AG04449 (cell line): ENCODE measurements at places on chromosomes 6 and 20.
A peak's percentile ranks its signal among the peaks of the same experiment; 100 is the strongest.

DNA sequence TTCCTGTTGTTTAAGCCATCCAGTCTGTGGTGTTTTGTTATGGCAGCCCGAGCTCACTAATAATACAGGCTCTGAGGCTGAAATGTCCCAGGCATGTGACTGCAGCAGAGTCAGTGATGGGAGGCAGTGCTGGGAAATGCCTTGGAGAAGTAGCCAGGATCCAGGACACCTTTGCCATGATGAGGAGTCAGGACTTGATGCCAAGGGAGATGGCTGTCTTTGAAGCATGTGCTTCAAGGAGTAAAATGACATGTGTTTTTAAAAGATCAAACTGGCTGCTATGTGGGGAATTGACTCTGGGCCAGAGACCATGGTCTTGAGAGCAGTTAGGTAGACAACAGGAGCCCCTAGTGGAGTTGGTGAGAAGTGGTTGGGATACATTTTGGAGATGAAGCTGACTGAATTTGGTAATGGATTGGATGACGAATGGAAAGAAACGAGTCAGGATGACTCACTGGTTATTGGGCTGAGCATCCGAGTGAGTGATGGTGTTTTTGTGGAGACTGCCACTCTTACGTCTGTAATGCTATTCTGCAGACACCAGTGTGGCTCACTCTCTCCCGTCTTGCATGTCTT, 322.2 kb downstream of the PLCB1 start:
- DNase-seq = peak; percentile 72

DNA sequence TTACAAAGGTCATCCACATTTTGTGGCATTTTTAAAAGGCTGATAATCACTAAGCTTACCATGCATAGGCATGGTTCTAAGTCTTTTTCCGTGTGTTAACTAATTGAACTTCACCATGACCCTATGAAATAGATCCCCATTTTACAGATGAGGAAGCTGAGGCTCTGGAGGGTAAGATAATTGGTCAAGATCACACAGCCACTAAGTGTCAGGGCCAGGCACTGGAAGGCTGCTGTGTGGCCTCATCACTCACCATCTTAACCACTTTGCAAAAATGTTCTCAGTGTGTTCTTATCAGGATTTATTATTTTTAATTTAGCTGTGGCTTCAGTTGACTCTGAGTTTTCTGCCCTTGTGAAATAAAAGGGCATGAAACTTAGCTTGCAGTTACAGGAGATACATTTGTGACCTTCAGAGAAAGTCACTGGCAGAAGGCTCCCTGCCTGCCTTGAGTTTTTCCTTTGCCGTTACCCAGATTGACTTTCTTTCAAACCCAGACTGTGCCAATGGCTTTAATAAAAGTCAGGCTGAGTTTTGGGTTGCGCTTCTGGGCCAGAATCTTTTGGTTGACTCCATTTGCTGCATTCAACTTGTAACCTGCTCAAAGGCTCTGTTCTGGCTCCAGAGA, 82.0 kb downstream of the EZR start:
- no peak for DNase-seq

GRCh38 chr6:1761477-1761877, 151.8 kb downstream of the FOXC1 start:
- DNase-seq = no peak

DNA sequence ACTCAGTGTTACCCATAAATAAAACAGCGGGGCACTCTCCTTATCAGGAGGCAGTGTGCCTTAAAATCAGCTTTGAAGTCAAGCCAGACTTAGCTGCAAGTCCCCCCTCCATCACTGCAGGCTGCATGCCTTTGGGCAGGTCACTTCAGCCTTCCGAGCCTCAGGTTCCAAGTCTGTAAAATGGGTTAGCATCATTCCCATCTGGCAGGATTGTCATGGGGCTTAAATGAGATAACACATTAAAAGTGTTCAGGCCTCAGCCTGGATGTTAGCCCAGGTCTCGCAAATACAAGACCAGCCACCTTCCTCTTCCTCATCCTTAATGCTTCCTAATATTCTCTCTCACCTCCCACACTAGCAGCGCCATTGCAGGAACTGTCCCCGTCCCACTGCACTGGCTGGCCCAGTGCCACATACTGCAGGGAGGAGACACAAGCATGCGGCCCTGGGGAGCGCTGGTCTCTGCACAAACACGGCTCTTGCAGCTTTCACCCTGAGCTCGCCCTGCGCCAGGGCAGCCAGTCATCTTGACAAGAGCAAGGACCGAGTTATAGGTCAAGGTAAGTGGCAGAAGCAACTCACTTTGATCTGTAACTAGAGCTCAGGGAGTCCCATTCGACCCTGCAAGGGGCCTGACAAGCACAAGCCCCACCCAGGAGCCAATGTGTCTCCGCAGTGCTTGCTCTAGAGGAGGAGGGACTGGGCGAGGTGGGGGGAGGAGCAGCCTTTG, 564.6 kb upstream of the AGPAT4 start:
- no peak for DNase-seq

DNA sequence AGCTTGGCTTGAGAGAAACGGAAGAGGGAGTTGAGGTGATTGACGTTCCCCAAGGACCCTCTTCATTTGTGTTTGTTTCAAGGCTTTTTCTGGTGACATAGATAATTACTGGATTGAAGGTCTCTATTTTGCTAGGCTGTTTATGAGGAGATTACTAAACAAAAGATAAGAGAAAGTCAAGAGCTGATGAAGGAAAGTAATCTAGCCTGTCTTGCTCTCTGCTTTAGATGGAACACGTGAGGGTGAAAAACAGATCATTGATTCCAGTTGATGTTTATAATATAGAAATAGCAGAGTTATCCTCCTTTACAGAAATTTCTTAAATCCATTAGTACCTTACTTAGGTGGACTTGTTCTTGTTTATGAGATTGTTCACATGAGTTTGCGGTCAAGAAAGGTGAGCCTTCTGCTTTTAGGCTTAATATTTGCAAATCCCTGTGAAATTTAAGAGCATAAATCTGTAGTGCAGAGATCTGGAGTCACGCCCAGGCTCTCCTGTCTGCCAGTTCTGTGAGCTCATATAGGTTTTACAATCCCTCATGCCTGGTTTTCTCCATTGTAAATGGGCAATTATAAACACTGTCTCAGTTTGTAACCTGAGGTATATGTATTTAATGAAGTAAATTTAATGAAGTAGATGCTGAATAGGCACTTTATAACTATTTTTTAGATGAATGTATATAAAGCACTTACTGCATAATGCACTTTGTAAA, 272.8 kb downstream of the NKAIN2 start:
- no peak for DNase-seq

DNA sequence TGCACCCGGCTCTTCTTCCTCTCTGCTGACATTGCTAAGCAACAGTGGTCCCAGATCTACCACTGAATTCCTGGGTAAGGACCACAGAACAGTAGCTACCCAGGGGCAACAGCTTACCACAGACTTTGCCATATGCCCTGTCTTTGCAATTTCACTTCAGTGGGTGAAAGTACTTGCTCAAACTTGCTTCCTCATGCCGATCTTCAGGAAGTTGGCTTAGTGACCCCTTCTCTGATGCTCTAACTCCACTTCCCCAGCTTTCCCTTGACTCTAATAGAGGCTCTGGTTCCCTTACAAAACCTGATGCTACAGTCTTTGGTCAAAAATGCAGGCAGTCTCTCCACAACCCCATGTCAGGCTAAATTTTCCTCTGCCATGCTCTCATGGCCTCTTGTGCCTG, 3.3 kb upstream of the TAAR5 start:
- DNase-seq = no peak

DNA sequence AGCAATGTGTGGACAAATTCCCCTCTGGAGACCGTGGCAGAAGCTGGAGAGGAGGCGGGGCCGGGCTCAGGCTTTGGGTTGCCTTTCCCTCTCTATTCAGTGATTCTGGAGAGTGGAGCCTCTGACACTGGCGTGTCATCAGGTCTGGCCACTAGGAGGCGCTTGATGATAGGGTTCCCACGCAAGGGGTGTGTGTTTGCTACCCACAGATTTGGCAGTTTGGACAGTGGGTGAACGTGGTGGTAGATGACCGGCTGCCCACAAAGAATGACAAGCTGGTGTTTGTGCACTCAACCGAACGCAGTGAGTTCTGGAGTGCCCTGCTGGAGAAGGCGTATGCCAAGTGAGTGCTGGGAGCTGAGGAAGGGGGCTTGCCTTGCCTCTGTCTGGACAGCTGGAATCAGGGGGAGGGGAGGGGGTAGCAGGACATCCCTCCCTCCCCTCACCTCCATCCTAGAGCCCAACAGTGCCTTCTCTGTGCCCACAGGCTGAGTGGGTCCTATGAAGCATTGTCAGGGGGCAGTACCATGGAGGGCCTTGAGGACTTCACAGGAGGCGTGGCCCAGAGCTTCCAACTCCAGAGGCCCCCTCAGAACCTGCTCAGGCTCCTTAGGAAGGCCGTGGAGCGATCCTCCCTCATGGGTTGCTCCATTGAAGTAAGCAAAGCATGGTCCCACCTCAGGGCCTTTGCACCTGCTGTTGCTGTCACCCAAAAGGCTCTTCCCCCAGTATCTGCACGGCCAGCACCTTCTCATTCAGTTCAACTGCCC, 14.3 kb downstream of the CAPN11 start:
- DNase-seq = no peak

- no peak for DNase-seq
These were observed 107.5 kb upstream of the TMEM170B start for GRCh38 chr6:11430036-11430435.

DNA sequence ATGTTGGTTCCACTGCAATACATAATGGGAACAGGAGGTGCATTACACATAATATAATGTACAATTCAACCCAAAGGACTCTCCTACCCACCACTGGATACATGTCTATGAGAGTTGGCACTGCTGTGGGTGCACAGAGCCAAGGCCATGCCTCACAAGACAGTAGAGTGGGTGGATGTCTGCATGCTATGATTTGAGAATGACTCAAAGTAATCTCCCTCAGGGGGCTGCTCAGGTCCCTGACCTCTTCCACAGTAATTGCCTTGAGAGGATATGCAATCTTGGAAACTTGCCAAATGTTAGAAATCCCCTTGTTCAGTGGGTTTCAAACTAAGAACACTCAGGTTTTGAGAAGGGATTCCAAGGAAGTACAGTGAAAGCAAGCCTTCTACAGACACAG, 79.0 kb downstream of the ANKEF1 start:
- no peak for DNase-seq

GRCh38 chr6:133467982-133468380, 226.8 kb downstream of the EYA4 start:
- DNase-seq = no peak

DNA sequence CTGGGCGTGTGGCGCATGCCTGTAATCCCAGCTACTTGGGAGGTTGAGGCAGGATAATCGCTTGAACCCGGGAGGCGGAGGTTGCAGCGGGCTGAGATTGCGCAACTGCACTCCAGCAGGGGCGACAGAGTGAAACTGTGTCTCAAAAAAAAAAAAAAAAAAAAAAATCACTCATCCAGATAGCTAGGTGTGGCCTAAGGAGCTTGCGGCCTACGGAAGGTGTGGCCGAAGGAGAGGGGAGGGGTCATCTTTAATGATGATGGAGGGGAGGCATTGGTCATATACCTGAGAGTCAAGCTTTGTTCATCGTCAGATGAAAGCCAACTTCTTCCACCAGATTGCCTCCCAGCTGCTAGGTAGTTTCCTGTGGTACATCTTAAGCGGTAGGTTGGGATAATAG, 801 bp upstream of the PPARD start:
- no peak for DNase-seq

DNA sequence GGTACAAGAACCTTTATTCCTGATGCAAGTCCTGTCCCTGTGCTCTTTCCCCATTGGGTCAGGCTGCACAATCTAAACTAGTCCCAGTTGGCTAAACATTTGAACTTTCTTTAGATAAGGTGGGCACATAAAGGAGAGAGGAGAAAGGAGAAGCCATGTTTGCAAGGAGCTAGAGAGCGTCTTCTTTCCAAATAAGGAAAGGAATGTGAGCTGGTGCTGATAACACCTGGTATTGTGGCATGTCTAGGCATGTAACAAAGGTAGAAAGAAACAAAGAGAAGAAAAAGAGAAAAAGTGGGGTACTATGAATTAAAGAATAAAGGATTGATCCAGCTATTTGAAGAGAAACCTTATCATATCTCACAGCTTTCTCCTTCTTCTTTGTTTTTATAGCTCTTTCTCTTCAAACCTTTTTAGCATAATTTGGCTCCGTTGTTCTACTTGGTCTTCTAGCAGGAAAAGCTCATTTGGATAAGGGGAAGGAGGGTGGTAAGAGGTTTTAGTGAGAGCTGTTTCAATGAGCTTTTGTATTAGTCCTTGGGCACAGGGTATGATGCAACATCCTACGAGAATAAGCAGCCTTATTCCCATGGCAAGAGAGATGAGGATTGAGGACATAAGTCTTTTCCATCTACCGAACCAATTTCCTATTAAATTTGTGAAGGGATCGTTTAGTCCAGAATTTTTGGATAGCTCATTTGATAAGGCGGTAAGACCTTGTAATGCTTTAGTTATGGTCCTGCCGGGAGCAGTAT, 415.5 kb upstream of the MAN1A1 start:
- DNase-seq = no peak

DNA sequence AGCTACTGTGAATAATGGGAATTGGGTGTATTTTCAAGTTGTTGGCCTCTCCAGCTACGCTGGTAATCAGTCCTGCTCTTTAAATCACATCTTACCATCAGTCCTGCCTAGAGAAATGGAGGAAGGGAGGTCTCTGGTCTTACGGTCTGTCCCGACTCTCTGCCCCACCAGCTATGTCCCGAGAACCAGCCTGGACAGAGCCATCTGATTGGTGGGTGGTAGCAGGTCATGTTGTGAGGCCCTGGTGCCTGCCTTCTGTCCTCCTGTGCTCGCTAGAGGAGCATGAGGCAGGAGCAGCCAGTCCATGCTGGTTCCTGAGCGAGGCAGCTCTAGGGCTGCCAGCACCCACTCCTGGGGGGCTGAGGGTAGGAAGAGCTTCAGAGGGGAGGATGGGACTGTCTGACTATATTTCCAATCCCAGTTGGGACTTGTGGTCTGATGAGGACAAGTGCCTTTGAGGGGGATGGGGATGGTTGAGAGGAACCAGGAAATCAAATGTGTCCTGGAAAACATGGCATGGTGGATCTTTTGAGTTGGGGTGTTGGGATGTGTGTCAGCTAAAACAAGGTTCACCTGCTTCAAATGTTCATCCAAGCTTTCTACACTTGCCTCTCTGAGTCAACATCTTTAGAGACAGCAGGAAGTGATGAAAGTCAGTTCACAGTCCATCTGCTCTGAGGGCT, 33.0 kb downstream of the SYNJ2 start:
- no peak for DNase-seq

GRCh38 chr6:37809197-37809543, 10.4 kb upstream of the ZFAND3 start:
- DNase-seq = no peak

- DNase-seq = no peak
These were observed 247.9 kb downstream of the CDH4 start for GRCh38 chr20:61499859-61500554.

DNA sequence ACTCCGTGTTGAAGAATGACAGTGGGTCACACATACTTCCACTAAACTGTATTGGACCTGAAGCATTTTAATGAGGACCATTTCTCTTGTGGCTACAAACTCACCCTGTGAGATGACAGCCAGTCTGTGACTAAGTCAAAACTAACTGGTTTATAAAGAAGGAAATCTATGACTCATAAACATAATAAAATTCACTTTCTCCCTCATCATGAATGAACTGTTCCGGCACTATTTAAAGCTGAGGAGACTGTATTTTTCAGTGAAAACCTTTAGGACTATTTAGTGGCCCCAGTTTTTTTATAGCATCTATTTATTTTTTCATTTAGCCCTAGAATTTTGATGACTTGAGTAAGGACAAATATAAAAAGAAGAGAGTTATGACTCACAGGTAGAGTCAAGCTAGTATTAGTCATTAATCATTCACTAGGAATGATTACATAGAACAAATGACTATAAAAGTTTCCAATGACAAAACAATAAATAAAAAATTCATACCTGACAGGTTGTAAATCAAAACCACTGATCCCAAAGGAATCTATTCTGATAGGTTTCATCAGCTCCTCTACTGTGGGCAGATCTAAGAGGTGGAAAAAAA, 34.2 kb downstream of the CEP162 start:
- peak; percentile 53 for DNase-seq
